CD8-positive, alpha-beta memory T cell (primary cell): ENCODE measurements at places on chromosomes 5 and 9. TPM values are rescaled to one million over a fixed set of nuclear protein-coding genes. Genes with fewer than 3 reads are reported as not detected.

GRCh38 chr5:166251786-166252185 lies 2039.7 kb upstream of the WWC1 start:
- no peak for DNase-seq

GRCh38 chr5:177494346-177495195 lies 2.8 kb downstream of the PDLIM7 start:
- DNase-seq: no peak

DNA sequence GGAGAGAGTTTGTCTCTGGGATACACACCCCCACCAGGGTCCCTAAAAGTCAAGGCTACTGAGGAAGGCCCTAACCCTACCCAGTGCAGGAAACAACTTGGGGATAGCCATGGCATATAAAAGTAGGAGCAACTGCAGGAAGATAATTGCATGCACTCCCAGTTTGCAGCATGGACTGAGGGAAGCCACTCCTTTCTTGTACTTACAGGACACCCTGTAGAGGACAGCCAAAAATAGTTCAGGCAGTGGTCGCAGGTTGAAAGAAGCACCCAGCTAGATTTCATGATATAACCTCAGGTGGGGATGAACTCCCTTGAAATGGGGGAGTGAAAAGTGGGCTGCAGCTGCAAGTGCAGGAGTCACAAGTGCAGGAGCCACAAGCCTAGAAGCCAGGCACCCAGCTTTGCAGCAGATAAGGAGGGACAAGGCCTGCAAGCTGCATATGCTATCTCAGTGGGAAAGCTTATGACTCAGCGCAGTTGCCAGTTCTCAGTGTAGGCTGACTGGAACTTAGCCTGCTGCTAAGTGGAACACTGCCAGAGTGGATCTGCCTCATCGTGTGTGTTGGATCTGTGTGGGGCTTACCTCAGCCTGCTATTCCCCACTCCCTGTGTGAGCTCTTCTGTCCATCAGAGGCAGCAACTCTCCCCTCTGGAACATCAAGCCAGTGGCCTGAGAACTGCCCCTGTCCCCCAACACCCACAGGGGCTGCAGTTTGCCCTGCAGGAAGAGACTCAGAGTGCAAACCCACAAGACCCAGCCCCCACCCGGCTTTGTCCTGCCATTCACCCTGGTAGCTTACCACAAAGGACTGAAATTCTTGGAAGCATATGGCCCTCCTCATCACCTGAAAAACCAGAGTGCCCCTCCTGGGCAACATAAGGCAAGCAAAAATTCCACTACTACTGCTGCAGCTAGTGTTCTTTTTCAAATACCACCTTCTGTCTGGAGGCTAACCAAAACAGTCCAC lies 42.7 kb downstream of the CYLC2 start:
- DNase-seq: no peak

- no peak for DNase-seq
These were observed 93.8 kb downstream of the TMEM215 start for GRCh38 chr9:32877103-32877502.

Gene SMIM33
- total RNA-seq: 0.11 TPM

Gene PCDHGB2
- total RNA-seq: 0.33 TPM

DNA sequence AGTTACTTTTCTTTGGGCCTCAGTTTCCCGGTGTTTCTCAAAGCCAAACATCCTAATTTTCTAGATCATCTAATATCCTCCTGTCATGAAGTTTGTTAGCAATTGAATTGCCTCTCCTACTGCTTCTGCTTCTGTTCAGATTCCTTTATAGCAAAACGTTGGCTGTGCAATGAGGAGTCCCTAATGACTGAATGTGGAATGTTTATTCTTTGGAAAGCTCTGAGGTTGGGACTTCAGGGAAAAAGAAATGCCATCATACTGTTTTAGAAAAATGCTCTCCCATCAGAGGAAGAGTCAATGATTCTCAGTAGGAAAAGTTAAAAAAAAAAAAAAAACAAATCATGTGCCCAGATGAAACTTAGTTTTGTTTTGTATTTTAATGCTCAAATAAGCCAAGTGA lies 268.7 kb upstream of the PAPPA start:
- DNase-seq: no peak

DNA sequence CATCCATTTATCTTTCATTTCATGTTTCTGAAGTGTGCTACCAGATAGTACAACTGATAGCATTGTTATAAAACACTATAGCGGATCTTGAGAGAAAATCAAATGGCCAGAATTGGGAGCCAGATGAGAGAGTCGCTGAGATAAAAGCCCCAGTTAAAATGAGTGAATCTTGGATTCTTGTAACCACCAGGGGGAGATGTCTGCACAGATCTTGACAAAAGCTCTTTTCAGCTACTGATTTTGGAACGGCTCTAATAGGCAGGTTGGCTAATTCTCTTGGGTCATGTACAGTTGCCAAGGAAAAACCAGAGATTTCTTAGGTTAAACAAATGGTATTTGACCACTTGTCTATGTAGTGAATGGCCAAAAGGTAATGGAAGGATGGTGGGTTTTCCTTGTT lies 21.7 kb downstream of the F2RL2 start:
- peak; percentile 39 for DNase-seq

GRCh38 chr5:32545102-32545800 lies 40.1 kb upstream of the SUB1 start:
- DNase-seq: no peak

DNA sequence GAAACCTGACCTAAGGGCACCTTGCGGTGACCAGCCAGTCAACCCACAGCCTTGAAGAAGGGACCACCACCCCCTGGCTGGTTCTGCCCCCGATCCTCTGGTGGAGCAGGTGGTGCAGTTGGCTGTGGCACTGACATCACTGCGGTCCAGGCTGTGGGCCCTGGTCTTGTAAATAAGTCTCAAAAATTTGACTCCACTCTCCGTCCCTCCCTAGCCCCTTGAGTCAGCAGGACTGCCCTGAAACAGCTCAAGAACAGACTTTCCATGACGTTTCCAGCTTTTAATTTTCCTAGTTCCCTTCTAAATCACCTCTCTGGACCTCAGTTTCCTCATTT lies 134.8 kb upstream of the BOD1 start:
- DNase-seq: no peak

Gene TMEM8B
- total RNA-seq: 2.1 TPM

- no peak for DNase-seq
These were observed 424 bp downstream of the INSYN2B start for GRCh38 chr5:169979871-169980270.

Gene SLC36A1
- total RNA-seq: 7.2 TPM

Gene LRSAM1
- total RNA-seq: 23.0 TPM

Gene RFESD
- total RNA-seq: 5.4 TPM

Gene CCNJL
- not detected for total RNA-seq

GRCh38 chr5:166123717-166124116 lies 2167.7 kb upstream of the WWC1 start:
- no peak for DNase-seq
